A549 treated with CpdA at 1 μM for 4 hours (cell line): ENCODE measurements at places on chromosomes 6 and 20. TPM values are rescaled to one million over a fixed set of nuclear protein-coding genes. Genes with fewer than 3 reads are reported as not detected.

The EYA4 gene
- 10.1 to 11.7 TPM (median 11.6 TPM) in 5 replicates for total RNA-seq

The FNDC11 gene
- 0.09 to 0.30 TPM (median 0.24 TPM) in 4 of 5 replicates, not detected in the other for total RNA-seq

The NKAIN4 gene
- total RNA-seq, result 6.3 to 10.3 TPM (median 6.7 TPM) in 5 replicates

The SAPCD1 gene
- 3.6 to 5.9 TPM (median 4.7 TPM) in 5 replicates for total RNA-seq

The PRL gene
- not detected in 5 replicates for total RNA-seq

The RNF182 gene
- 3.0 to 3.5 TPM (median 3.4 TPM) in 5 replicates for total RNA-seq
